ENCODE measurements at places on chromosomes 16 and 17.
A peak's percentile ranks its signal among the peaks of the same experiment; 100 is the strongest.

- no peak for DNase-seq
Observed at GRCh38 chr17:81138500-81138899, 26.8 kb upstream of the PVALEF start.

- no peak for DNase-seq
Observed at GRCh38 chr16:79355600-79356358, 244.8 kb downstream of the MAF start.

GRCh38 chr16:3690470-3690928, 26.8 kb downstream of the TRAP1 start:
- DNase-seq: peak; percentile 79

GRCh38 chr17:7308625-7309433, 1.4 kb downstream of the EIF5A start:
- peak; percentile 93 for DNase-seq

DNA sequence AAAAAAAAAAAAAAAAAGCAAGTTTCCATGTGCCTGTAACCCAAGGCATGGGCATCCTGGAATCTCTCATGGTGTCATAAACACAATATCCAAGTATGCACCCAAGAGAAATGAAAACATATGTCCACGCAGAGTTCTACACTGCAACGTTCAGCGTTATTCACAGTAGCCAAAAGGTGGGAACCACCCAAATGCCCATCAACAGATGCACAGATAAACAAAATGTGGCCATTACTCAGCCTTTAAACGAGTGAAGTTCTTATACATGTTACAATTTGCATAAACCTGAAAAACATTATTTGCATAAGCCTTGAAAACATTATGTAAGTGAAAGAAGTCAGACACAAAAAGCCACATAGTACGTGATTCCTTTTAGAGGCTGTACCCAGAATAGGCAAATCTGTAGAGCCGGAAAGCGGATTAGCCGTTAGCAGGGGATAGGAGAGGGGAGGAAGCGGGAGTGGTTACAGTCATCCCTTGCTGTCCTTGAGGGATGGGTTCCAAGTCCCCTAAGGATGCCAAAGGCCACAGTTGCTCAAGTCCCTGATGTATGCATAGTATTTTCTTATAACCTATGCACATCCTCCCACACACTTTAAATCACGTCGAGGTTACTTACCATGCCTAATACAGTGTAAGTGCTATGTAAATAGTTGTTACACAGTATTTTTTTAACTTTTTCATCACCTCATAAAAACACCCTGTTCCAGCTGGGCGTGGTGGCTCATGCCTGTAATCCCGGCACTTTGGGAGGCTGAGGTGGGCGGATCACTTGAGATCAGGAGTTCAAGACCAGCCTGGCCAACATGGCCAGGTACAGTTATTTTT, 47.3 kb upstream of the DNAH17 start:
- no peak for DNase-seq

GRCh38 chr16:30697264-30698138, 1.5 kb upstream of the SRCAP start:
- no peak for DNase-seq

DNA sequence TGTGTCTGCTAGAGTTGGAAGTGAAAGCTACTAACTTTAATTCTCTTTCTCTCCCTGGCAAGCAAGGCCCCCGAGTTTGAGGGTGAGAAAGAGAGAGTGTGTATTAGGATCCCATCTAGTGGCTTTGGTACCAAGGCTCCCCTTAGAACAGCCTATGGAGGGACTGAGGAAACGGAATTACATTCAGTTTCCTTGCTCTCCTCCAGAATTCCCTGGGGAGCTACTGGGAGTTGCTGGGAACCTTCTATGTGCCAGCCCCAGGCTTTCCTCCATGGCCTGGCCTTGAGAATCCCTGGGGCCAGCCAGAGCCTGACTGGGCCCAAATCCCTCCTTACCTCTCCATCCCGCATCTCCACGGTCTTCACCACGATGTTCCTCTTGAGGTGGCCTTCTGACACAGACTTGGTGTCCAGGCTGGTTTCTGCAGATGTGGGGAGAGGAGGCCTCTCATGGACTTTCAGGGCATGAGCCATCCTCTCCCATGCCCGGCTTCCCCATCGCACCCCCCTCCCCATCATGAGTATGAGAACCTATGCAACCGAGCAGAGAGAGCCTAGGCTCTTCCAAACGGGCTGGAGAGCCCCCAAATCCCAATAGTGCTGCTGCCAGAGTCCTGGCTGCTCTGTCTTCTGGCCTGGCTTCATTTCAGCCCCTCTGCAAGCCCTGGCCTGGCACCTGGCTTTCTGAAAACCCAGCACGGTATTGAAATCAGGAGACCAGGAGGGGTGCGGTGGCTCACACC, 7.4 kb downstream of the GFAP start:
- DNase-seq: no peak

- DNase-seq: no peak
Observed at GRCh38 chr16:88957433-88957767, 19.6 kb downstream of the CBFA2T3 start.

DNA sequence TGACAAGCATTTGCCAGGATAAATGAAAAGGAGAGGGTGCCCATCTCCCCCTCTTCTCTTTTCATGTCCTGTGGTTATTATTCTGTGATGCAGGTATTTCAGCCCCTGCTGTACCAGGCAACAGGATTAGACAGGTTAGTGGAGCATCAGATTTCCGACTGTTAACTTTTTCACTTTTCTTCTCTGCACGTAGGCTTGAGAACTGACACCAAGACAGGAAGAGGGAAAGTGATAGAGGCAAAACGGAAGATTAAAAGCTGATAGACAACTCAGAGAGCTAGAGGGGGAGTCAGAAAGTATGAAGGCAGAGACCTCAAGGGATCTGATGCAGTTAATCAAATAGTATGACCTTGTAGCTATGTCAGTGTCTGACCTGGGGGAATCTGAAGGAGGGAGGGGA, 132.8 kb downstream of the SOX9 start:
- DNase-seq: no peak

- no peak for DNase-seq
Observed at GRCh38 chr17:73067075-73067474, 25.4 kb downstream of the SLC39A11 start.

DNA sequence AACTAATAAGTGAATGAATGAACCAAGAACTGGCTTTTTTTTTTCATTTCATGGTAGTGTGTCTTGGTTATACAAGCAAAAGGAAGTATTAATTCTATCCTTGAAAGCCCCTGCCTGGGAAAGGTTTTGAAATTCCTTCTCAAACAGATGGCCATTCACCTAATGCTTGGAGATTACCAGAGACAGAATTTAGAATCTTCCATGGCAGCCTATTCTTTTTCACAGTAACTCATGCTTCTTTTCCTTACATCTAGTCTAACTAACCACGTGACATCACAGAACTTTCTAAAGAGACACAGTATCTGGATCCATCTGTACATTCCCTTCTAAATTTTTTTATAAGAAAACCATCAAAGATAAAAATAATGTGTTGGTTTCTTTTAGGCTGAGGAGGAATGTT, 151.6 kb downstream of the FTO start:
- DNase-seq: no peak

DNA sequence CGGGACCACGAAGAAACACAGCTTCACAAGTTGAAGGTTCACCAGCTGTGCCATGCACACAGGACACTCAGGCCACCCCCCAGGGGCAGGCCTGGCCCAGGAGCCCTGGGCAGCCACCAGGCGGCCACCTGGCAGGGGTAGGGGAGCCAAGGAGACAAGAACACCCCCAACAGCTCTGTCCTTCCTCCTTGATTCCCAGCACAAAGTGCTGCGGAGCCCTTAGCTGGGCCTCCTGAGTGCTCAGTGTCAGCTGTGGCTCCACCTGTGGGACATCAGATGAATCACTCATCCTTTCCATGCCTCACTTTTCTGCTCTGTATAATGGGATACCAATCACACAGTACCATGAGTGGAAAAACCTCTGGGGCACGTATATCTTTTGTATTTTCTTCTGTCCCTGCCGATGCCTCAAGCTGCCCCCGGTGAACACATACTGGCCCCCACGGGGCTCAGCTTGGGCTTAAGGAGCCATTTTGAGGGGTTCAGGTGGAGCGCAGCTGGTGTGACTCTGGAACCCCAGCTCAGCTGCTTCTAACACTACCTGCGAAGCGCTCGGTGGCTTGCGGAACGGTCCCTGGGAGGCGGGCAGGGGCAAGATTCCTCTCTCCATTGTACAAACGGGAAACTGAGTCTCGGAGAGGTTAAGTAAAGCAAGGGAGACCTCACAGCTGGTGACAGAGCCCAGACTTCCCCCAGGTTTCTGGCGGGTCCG, 12.0 kb downstream of the GALK1 start:
- no peak for DNase-seq

GRCh38 chr16:17416461-17417311, 54.1 kb downstream of the XYLT1 start:
- peak; percentile 35 for DNase-seq

DNA sequence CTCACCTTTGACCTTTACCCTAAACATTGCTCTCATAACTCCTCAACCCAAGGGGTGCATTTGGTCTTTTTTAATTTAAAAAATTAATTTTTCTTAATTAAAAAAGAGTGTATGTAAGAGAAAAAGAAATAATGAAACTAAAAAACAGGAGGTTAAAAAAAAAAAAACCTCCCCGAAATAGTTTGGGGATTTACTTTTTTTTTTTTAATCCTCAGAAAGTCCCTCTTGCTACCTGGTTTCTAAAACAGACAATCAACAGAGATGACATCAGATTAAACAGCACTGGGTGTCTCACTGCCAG, 301.3 kb downstream of the SOX9 start:
- no peak for DNase-seq

GRCh38 chr16:86018941-86019340, 120.0 kb downstream of the IRF8 start:
- DNase-seq: no peak

GRCh38 chr16:56174411-56174810, 16.9 kb upstream of the GNAO1 start:
- no peak for DNase-seq

GRCh38 chr17:57256708-57257112, 387 bp downstream of the MSI2 start:
- DNase-seq: peak; percentile 28

GRCh38 chr16:82147546-82147945, 22.5 kb downstream of the MPHOSPH6 start:
- DNase-seq: no peak

DNA sequence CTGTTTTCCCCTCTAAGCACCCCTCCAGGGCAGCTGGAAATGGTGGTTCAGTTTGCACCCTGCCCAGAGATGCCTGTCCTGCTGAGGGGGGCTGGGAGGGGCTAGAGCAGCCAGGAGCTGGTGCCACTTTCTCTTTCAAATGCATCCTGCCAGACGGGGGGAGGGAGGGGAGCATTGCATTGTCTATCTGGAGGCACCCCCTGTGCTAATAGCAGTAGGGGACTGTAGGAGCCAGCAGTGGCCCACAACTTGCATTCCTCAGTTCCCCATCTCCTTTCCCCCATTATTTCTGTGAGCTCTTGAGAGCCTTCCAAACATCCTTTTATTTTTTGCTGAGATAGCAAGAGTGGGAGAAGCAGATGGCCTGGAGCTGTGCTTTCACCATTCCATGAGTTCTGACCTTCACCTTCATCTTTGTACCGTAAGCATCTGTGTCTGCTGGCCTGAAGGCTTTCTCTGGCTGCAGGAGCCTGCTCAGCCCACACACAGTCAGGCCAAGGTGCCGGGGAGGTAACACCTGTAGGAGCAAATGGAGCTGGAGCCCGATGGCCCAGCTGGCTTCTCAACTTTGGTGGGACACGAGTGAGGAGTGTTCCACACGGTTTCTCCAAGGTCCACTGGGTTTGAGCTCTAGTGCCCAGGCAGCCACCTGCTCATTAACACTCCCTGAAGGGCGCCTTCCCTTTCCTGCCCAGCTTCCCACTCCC, 5.2 kb downstream of the WFDC1 start:
- DNase-seq: no peak

DNA sequence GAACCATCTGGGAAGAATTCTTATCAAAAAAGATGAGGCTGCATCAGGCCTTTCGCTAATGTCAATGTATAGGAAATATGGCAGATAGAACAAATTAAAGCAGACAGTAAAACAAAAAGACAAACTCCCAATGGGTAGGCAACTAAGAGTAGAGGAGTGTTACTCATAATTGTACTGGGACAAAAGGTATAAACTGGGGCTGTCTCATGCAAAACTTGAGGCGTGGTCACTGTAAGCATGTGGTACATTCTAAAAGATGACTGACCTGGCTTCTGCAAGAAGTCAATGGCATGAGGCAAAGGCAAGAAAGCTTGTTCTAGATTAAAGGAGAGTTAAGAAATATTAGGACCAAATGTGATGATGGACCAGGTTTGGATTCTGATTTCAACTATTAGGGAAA, 26.7 kb downstream of the SMIM36 start:
- no peak for DNase-seq
